ENCODE measurements at places on chromosomes 5 and 9.

DNA sequence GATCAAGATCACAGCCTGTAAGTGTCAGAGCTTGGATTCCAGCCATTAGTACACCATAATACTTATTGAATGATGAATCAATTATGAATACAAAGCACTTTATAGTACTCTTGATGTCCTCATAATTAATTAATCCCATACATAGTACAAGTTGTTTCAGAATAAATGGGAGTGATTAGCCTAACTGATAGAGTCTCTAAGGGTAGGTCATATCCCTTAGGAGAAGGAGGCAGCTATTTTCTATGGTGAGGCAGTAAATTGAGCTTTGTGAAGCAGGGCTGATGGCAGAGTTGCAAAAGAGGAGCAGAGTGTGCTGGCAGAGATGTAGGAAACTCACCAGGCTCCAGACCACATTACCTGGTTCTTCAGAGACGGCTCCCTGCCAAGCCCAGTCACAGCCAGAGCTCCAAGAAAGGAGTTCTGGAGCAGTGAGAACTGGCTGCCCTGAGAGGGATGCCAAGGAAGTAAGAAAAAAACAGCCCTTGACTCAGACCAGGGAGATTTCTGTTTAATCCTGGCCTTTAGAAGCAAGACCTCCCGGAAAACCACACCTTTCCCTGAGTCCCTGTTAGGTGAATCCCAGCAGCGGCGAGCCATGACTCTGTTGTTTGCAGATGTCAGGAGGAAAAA is 112.9 kb downstream of the SH3TC2 start:
- no peak for DNase-seq

- DNase-seq: no peak
Measured at GRCh38 chr5:84168841-84169240, 215.8 kb downstream of the EDIL3 start.

DNA sequence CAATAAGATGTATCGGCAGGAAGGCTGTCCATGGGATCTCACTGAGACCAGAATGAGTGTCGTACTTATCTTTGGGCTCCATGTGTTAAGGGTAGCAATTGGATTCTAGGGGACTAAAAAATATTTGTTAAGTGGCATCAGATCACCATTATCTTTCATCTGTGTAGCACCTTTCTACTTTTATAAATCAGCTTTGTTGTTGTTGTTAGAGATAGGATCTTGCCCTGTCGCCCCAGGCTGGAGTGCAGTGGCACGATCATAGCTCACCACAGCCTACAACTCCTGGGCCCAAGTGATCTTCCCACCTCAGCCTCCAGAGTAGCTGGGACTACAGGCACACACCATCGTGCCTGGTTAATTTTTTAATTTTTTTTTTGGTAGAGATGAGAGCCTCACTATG is 220.5 kb downstream of the SMARCA2 start:
- DNase-seq: no peak

- no peak for DNase-seq
Measured at GRCh38 chr9:98804083-98804482, 3.4 kb upstream of the GALNT12 start.

GRCh38 chr9:137236238-137236935 is 4.7 kb upstream of the TUBB4B start:
- no peak for DNase-seq

DNA sequence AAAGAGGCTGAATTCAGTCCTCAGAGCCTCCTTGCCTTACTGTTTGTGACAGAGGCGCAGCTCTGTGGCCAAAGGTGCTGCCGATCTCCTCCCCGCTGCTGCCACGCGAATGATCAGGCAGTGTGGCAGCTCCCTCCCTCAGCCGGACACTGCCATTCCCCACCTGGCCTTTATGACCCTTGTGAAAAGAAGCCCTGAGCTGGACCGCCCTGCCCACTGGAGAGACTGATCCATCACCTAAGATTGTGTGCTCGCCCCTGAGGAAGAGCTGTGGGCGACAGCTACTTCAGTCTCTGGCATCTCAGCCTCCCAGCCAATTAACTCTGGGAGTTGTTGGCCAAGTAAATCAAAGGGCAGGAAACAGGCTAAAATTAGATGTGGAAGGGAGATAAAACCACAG is 90.9 kb downstream of the CARTPT start:
- no peak for DNase-seq

GRCh38 chr5:139445325-139446170 is 6.2 kb upstream of the DNAJC18 start:
- DNase-seq: no peak

GRCh38 chr9:74772121-74772520 is 115.6 kb downstream of the TRPM6 start:
- no peak for DNase-seq

GRCh38 chr5:135480511-135480910 is 28.4 kb upstream of the TIFAB start:
- DNase-seq: no peak

- DNase-seq: peak; percentile 33
Measured at GRCh38 chr5:21919414-21920022, 933.6 kb downstream of the CDH12 start.

GRCh38 chr9:129480227-129480626 is 140.7 kb downstream of the C9orf50 start:
- DNase-seq: no peak

DNA sequence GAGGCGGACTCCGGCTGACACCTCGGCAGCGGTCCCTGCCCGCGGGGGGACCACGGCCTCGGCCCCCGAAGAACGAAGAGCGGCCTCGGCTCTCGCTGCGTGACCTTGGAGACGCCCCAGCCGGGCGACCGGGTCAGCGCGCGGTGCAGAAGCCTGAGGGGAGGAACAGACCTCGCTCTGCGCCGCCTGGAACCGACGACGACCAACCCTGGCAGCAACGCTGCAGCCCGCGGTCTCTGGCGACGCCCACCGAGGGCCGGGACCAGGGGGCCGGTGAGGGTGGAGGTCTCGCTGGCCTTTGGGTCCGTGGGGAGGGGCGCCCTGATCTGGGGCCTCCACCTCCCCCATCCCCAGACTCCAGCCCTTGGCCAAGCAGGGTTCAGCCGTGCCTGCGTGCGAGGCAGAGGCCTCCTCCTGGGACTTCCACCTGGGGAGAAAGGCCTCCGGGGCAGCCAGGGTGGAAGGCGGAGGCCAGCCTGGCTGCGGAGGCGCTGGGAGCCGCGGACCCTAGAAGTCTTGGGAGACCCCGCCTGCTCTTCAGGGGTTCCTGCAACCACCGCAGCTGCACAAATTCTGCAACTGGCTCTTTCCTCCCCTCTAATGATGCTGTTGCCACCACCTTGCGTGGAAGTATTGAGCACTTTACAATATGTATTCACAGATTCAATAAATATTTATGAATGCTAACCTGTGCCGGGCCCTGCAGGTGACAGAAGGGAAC is 44.3 kb upstream of the SLC12A7 start:
- DNase-seq: no peak

- no peak for DNase-seq
Measured at GRCh38 chr5:54728588-54728915, 211.0 kb downstream of the SNX18 start.

DNA sequence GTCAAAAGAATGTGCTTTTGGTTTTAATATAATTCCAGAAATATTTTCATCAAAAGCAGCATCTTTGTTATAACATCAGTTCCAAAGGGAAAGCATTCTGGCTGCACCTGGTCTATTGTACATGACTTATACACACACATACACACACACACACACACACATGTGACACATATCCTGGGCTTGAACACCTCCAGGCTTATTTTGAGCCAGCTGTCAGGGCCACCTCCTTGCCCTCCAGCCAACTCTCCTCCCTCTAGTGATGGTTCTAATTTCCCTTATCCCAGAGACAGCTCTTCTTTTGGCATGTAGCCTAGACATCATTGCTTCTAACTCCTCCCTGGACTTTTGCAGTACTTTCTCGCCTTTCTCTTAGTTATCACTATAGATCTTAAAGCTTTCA is 115.0 kb downstream of the PIK3R1 start:
- DNase-seq: no peak

DNA sequence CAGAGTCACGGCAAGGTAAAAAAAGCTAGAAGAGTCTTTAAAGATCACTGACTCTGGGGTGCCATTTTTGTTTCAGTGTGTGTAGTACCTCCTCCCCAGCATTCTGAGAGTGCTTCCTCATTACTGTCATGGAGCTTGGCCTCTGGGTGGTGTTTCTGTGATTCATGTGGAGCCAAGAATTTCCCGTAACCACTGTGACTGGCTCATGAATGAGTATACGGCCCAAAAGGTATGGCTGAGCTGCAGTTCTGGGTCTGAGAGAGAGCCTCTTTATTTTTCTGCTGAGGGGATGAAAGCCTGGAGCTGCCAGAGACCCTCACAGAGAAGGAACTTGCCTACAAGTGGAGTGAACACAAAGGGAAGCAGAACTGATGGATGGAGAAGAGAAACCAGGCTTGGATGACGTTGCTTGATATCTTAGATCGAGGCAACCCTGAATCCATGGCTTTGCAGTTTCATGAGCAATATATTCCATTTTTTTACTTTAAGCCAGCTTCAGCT is 85.6 kb downstream of the PTTG1 start:
- peak; percentile 63 for DNase-seq

DNA sequence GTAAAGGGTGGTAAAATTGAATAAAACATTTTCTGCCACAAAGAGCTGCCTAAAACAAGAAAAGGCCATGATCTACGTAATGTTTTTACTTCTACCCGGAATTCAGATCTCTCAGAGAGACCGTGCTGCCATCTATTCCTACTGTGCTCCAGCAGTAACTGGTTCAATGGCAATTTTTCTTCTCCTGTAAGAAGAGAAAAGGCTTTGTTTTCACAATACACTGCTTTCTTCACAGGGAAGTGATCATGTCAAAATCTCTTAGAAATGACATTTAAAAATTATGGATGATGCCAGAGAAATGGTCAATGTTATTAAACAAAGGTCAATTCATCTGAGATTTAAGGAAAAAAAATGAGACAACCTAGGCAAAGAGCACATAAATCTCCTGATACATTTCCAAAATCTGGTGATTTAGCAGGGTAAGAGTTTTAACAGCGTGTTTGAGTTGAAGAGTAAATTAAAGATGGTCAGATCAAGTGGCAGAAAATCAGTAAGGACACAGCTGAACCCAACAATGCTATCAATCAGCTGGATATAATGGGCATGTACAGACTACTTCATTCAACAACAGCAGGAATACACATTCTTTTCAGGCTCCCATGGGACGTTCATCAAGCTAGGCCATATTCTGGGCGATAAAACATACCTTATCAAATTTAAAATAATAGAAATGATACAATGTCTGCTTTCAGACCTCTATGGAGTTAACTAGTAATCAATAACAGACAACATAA is 523.1 kb downstream of the CHSY3 start:
- DNase-seq: no peak

DNA sequence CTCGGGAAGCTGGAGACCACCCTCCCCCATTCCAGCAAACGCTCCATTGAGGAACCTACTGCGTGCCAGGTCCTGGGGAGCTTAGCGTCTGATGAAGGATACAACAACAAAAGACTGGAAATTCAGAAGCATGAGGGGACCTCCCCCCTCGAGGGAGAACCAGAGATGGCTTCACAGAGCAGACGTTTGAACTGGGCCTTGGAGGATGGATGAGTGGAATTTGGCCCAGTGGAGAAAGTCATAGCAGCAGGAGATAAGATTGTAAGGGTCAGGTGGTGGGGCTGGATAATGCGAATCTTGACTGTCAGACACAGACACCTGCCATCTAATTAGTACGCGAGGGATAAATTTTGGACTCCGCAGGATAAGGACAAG is 1.2 kb upstream of the SLC25A51 start:
- peak; percentile 42 for DNase-seq

- no peak for DNase-seq
Measured at GRCh38 chr9:73178044-73178443, 26.4 kb downstream of the ANXA1 start.

- DNase-seq: peak; percentile 7
Measured at GRCh38 chr9:70135176-70135575, 91.5 kb downstream of the MAMDC2 start.

- DNase-seq: no peak
Measured at GRCh38 chr5:65986796-65987195, 60.4 kb downstream of the ERBIN start.

DNA sequence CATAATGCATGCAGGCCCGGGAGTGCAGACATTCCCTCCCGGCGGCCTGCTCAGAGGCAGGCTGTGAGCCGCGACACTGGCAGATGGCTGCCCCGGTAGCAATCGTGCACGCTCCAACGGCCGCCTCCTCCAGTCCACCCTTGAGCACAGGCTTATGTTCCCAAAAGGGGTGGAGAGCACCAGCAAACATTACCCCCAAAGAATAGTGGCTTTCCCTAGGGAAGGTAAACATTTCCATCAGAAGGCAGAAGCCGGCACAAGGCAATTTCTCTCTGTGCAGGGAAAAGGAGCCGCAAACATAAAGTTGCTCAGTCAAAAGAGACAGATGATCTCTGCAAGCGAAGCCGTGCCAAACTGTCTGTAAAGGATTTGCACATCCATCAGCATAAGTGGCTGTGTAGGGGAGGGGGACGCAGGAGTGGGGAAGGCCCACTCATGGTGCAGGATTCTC is 92.5 kb downstream of the SIL1 start:
- DNase-seq: no peak

- DNase-seq: peak; percentile 39
Measured at GRCh38 chr5:154850255-154851062, at the start of gene FAXDC2. Gene FAXDC2 (minus strand): TSS chr5:154850603. CDS start chr5:154838178, 12,425 bp downstream.

DNA sequence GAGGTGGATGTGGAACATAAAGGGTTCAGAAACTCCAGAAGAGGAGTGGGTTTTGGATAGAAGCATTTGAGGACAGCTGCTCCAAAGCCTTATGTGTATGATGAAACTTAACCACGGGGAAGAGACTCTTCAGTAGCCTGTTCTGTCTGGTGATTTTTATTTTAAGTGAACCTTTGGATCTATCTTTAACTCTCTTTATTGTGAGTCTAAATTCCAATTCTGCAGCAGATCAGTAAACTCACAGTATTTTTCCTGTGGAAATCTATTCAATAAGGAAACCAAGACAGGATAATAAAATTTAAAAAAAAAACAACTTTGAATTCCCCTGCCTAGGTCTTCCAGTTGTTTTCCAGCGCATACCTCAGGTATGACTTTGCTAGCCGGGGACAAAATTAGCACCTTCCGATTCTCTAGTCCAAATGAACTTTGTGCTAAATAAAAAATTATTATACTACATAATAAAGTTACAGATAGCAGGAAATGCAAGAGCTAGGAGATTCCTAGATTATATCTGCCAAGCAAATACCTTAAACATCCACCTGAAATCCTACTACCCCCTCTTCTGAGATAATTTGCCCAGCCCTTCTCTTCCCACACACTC is 101.9 kb downstream of the NLN start:
- no peak for DNase-seq

- no peak for DNase-seq
Measured at GRCh38 chr9:126295082-126295477, 31.5 kb upstream of the MVB12B start.

DNA sequence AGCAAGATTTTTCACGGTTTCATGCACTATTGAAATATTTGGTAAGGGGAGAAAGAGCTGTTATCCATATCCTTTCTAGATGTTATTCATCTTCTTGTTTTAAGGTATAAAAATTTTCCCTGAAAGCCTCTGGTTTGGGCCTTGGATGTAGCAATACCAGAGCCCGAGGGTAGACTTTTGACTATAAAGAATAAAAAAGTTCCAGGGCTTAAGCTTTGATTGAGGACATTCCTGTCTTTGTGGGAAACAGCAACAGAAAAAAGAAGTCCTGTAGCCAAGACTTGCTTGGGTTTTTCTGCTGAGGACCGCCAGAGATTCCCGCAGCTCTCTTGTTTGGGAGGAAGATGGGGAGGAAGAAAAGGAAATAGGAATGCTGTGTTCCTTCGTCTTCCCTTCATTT is 440.0 kb upstream of the WWC1 start:
- no peak for DNase-seq

GRCh38 chr9:81490605-81491331 is 198.6 kb downstream of the TLE1 start:
- DNase-seq: no peak

Data from spinal cord (tissue), 10 donors.